ENCODE measurements at places on chromosomes 1 and 21. TPM values are rescaled to one million over a fixed set of nuclear protein-coding genes. Genes with fewer than 3 reads are reported as not detected.

DNA sequence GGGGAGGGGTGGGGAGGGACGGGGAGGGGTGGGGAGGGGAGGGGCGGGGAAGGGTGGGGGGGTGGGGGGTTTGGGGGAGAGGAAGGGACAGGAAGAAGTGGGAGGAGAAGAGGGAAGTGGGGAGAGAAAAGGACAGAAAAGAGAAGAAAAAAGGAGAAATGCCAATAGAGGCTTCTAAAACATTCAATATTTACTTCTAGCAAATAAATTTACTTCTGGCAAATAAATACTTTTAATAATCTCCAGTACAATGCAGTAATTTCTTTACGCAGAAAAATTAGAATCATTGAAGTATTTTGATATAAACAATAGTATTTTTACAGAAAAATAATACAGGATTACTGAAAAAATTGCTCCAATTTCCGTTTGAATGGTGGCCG is 9.4 kb upstream of the GPR161 start:
- DNase-seq: no peak

- no peak for DNase-seq
These were observed 13.9 kb upstream of the XPR1 start for GRCh38 chr1:180617774-180618395.

DNA sequence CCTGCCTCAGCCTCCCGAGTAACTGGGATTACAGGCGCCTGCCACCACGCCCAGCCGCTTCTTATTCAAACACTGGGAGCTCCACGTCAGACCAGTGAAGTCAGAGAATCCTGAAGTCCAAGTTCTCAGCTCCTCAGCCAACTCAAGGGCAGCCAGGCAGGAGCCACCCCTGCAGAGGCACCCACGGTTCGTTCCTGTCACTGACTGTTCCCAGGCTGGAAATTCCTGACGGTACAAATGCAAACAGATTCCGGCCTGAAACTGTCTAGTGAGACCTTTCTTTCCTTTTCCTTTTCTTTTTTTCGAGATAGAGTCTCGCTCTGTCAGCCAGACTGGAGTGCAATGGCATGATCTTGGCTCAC is 11.7 kb downstream of the SLC35E2B start:
- DNase-seq: no peak

- DNase-seq: no peak
These were observed 77.1 kb downstream of the GALNT2 start for GRCh38 chr1:230144010-230144614.

- peak; percentile 52 for DNase-seq
These were observed 107.8 kb downstream of the SIK1 start for GRCh38 chr21:43318841-43319781.

The CLCNKB gene
- total RNA-seq: not detected
